Activated T-helper 1 cell treated with anti-CD3 and anti-CD28 coated beads, Interleukin-12 subunit alpha, Interleukin-12 subunit beta, Interleukin-2, Interleukin-4 antibody, amounts not matched to agents 30 ng/mL and 10 ng/mL and 1 ng/mL, durations not matched to agents 14 hours and 24 hours and 36 hours (primary cell): ENCODE measurements at places on chromosomes 16 and 17.

- no peaks in the 10 kb centered on the region for H3K36me3 ChIP-seq
- H3K27me3 ChIP-seq: no peaks in the 10 kb centered on the region
- H3K27ac ChIP-seq: peak overlapping the region; percentile 94
- H3K4me1 ChIP-seq: peaks cover 22% of the 10 kb centered on the region
- H3K4me3 ChIP-seq: peak overlapping the region; percentile 81
These were observed 2.7 kb upstream of the SPG7 start for GRCh38 chr16:89505204-89506112.

GRCh38 chr17:45436625-45437464, 4.2 kb upstream of the ARHGAP27 start:
- no peak for DNase-seq
- no peaks in the 10 kb centered on the region for H3K27me3 ChIP-seq
- H3K4me3 ChIP-seq: no peak overlapping the region
- peaks cover 6% of the 10 kb centered on the region for H3K36me3 ChIP-seq
- H3K27ac ChIP-seq: no peak overlapping the region

- no peaks in the 10 kb centered on the region for H3K4me1 ChIP-seq
- peaks cover 6% of the 10 kb centered on the region for H3K27me3 ChIP-seq
- DNase-seq: no peak
- no peak overlapping the region for H3K4me3 ChIP-seq
- no peaks in the 10 kb centered on the region for H3K36me3 ChIP-seq
- H3K27ac ChIP-seq: no peak overlapping the region
These were observed 2.0 kb upstream of the KRTAP2-1 start for GRCh38 chr17:41049110-41049509.

- H3K27me3 ChIP-seq: no peaks in the 10 kb centered on the region
- no peak for DNase-seq
- H3K4me1 ChIP-seq: peaks cover 71% of the 10 kb centered on the region
- H3K36me3 ChIP-seq: peaks cover 18% of the 10 kb centered on the region
- no peak overlapping the region for H3K27ac ChIP-seq
- no peak overlapping the region for H3K4me3 ChIP-seq
These were observed 167.5 kb downstream of the PRKCA start for GRCh38 chr17:66469890-66470289.

DNA sequence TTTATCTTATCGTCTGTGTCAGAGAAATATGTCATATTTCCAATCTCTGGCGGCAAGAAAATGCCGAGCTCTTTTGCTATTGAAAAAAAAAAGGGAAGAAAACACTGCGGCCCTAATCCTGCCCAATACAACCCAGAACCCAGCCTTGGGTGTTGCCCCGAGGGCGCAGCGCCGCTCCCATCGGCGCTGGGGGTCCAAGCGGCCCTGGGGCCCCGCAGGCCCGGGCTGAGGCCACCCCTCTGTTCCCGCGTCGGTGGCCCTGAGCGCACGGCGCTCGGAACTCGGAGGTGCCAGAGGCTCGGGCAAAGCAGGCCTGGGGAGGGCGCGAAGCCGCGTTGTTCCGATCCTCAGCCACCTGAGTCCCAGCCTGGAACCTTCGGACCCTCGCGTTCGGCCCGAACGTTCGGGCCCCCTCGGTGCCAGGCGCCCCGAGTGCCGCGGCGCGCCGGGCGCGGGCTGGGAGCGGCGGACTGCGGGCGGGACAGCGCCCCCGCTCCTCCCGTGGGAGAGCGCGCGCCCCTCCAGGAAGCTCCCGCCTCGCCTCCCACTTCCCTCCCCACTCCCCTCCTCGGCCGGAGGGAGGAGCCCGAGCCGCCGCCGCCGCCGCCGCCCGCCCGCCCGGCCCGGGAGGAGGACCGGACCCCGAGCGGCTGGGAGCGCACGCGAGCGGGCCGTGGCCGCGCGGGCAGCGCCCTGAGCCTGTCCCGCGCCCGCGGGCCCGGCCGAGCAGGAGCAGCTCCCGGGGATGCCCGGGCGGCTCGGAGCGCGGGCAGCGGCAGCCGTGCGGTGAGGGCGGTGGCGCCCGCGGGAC, at the start of gene CPNE2:
TSS of gene CPNE2 (plus strand) at position 609 of the 811 bp plus-strand sequence. CDS start 18,160 bp downstream, outside the sequence.
- peaks cover 22% of the 10 kb centered on the region for H3K27me3 ChIP-seq
- peaks cover 7% of the 10 kb centered on the region for H3K4me1 ChIP-seq
- peak; percentile 34 for DNase-seq
- H3K4me3 ChIP-seq: peak within 1 kb of the TSS; percentile 84

GRCh38 chr17:42271006-42271778, 5.0 kb downstream of the STAT5B start:
- H3K27me3 ChIP-seq: no peaks in the 10 kb centered on the region
- no peak for DNase-seq
- peaks cover 82% of the 10 kb centered on the region for H3K4me1 ChIP-seq
- H3K27ac ChIP-seq: peak overlapping the region; percentile 92

- no peaks in the 10 kb centered on the region for H3K27me3 ChIP-seq
- H3K36me3 ChIP-seq: no peaks in the 10 kb centered on the region
- H3K4me3 ChIP-seq: no peak overlapping the region
- no peaks in the 10 kb centered on the region for H3K4me1 ChIP-seq
These were observed 1.2 kb upstream of the KCNJ16 start for GRCh38 chr17:70073799-70074198.

DNA sequence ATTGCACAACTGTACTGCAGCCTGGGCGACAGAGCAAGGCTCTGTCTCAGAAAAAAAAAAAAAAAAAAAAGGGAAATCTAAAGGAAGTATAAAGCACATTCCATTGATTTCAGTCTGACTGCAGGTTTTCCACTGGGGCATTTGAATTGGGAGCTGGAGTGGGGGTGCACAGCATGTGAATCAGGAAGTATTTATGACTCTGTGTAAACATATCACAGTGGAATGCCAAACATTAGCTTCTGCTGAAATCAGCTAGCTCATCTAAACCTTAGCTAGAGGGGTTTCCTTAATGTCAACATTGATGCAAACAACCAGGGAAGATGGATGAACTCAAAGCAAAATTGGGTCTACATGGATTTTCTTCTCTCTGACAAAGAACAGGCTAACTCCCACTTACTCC, 641.0 kb upstream of the EEF2KMT start:
- no peak overlapping the region for H3K4me3 ChIP-seq
- H3K36me3 ChIP-seq: no peaks in the 10 kb centered on the region
- H3K27ac ChIP-seq: no peak overlapping the region
- no peak for DNase-seq
- H3K27me3 ChIP-seq: no peaks in the 10 kb centered on the region

DNA sequence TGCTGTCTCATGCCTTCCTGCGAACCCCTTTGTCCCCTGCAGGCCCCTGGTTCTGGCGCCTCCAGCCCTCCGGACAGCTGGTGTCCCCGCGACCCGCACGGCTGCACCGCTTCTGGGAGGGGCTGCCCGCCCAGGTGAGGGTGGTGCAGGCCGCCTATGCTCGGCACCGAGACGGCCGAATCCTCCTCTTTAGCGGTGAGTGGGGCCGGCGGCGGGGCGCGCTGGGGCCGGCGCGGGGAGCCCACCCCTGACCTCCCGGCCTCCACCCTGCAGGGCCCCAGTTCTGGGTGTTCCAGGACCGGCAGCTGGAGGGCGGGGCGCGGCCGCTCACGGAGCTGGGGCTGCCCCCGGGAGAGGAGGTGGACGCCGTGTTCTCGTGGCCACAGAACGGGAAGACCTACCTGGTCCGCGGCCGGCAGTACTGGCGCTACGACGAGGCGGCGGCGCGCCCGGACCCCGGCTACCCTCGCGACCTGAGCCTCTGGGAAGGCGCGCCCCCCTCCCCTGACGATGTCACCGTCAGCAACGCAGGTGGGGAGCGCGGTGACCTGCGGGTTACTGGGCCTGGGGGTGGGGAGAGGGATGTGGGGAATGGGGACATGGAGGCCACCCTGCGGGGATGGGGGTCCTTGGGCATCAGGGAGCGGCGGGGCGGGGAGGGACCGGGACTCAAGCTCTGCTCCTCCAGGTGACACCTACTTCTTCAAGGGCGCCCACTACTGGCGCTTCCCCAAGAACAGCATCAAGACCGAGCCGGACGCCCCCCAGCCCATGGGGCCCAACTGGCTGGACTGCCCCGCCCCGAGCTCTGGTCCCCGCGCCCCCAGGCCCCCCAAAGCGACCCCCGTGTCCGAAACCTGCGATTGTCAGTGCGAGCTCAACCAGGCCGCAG, 7.1 kb upstream of the IL32 start:
- peak overlapping the region; percentile 88 for H3K27ac ChIP-seq
- peaks cover 2% of the 10 kb centered on the region for H3K27me3 ChIP-seq
- peaks cover 31% of the 10 kb centered on the region for H3K36me3 ChIP-seq
- peak overlapping the region; percentile 90 for H3K4me3 ChIP-seq
- H3K4me1 ChIP-seq: peaks cover 61% of the 10 kb centered on the region
- no peak for DNase-seq

GRCh38 chr16:60230666-60231065, 1496.5 kb upstream of the GOT2 start:
- H3K27ac ChIP-seq: no peak overlapping the region
- no peaks in the 10 kb centered on the region for H3K4me1 ChIP-seq
- no peaks in the 10 kb centered on the region for H3K36me3 ChIP-seq
- no peaks in the 10 kb centered on the region for H3K27me3 ChIP-seq

- H3K27ac ChIP-seq: no peak overlapping the region
- H3K4me3 ChIP-seq: no peak overlapping the region
- H3K27me3 ChIP-seq: peaks cover 25% of the 10 kb centered on the region
- no peak for DNase-seq
- H3K4me1 ChIP-seq: peaks cover 8% of the 10 kb centered on the region
These were observed 1.5 kb upstream of the TOM1L1 start for GRCh38 chr17:54899201-54899600.
